ENCODE measurements at places on chromosomes 5 and 9.

GRCh38 chr5:146607659-146608332 lies 91.8 kb upstream of the GPR151 start:
- DNase-seq = no peak

DNA sequence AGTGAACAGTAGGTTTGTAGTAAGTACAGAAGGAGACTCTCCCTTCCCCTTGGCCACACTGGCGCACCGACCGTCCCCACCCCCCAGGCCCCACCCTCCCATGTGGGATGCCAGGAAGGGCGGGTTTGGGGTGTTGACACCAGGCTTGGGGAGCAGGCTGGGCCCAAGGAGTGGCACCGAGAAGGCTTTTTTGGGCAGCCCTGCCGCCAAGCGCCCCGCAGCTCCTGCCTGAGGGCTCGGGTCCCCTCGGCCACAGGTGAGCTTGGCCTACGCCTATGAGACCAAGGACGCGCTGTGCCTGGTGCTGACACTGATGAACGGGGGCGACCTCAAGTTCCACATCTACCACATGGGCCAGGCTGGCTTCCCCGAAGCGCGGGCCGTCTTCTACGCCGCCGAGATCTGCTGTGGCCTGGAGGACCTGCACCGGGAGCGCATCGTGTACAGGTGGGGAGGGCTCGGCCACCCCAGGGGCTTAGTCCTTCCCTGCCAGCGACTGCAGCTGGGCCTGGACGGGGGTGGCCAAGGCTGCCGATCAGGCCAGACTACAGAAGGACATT lies 7.3 kb downstream of the GRK6 start:
- DNase-seq = no peak

DNA sequence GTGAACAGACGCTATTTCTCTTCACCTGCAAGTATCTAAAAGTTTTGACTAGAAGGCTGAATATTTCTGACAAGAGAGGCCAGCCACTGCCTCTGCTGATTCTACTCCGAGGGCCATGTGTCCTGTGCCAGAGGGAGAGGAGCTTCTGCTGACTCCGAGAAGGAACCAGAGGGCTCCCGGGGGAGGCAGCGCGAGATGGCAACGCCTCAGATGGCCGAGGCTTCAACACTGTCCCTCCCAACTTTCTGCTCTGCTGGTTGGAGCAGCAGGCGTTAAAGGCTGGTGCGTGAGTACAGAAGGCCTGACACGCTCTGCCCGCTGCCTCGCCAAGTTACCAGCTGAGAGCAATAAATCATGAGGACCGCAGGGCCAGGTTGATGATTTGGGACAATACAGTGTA lies 178.8 kb downstream of the GAPVD1 start:
- no peak for DNase-seq

GRCh38 chr5:137206030-137206715 lies 293.0 kb downstream of the SPOCK1 start:
- no peak for DNase-seq

- DNase-seq = no peak
These were observed 162.9 kb upstream of the ELL2 start for GRCh38 chr5:96124589-96124988.
